ENCODE measurements at places on chromosomes 16 and 17. TPM values are rescaled to one million over a fixed set of nuclear protein-coding genes. Genes with fewer than 3 reads are reported as not detected.

DNA sequence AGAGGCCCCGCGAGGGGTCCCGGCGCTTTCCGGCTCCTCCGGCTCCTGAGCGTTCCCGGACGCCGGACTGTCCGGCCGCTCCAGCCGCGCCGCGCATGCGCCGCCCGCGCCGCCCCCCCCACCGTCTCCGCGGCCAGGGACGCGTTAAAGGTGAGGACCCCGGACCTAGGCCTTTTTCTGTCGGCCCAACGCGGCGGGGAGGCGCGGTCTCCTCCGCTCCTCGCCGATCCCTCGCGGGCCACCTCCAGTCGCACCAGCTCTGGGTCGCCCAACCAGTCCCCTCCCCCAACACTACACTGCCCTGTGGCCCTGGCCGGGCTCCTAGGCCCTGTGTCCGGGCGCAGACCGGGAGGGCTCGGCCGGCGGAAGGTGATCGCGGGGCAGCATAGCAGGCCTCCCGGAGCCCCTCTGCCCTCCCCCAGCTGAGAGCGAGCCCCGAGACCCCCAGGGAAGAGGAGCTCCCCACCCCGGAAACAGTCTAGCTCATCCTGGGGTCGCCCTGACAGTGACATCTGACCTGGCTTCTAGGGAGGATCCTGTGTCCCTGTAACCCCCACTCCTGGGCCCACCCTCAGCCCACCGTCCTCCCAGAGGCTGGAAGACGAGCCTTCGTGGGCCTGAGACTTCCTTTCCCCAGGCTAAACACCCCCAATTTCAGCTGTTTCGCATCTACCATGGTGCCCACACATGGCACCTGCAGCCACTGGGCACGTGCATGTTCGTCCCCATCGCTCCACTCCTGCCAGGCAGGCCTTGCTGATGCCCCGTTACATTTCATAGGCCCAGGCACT is 14.7 kb upstream of the BCAR1 start:
- DNase-seq, result peak; percentile 72

GRCh38 chr16:28936784-28937155 is 5.0 kb downstream of the CD19 start:
- no peak for DNase-seq

- DNase-seq, result no peak
Observed at GRCh38 chr17:21077281-21077680, 34.5 kb upstream of the USP22 start.

GRCh38 chr17:61351745-61352407 is 47.8 kb upstream of the TBX2 start:
- DNase-seq, result peak; percentile 33

DNA sequence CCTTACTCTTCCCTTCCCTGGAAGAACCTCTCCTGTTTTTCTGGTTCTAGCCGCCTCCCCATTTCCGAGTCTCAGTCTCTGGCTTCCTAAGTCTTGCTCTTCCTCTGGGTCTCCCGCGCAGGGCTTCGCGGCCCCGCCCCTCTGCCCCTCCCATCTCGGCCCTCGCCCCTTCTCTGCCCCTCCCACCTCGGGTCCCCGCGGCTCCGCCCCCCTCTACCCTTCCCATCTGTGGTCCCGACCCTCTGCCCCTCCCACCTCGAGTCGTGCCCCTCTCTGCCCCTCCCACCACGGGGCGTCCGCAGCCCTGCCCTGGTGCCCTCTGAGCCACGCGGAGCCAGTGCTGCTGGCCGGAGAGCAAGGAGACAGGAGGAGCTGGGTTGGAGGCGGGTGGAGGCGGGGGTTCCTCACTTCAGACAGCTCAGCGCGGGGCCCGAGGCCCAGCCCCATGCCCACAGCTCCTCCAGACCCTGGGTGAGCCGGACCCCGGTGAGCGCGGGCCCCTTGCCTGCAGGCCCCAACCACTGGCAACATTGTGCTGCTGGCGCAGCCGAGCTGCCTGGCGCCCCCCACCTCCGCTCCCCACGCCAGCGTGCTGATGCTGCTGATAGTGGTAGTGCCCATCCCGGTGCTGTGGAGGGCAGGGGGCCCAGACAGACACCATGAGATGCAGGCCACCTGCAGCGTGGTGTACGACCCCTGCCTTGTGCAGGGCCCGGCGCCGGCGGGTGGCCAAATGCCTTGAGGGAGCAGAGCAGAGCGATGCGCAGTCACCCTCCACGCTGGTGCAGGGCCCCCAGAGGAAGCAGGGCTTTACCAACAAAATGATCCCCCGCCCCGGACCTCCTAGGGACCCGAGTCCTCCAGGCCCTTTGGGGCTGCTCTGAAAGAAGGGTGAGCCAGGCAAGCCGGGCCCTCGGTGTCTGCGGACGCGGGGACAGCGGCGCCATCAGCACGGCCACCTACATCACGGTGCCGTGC is 2115.3 kb downstream of the TP53TG3F start:
- DNase-seq, result no peak

- DNase-seq, result no peak
Observed at GRCh38 chr16:50263940-50264929, 2.1 kb upstream of the ADCY7 start.

- no peak for DNase-seq
Observed at GRCh38 chr16:17306745-17307144, 164.0 kb downstream of the XYLT1 start.

GRCh38 chr16:10966129-10966528 is 21.8 kb downstream of the CLEC16A start:
- DNase-seq, result no peak

DNA sequence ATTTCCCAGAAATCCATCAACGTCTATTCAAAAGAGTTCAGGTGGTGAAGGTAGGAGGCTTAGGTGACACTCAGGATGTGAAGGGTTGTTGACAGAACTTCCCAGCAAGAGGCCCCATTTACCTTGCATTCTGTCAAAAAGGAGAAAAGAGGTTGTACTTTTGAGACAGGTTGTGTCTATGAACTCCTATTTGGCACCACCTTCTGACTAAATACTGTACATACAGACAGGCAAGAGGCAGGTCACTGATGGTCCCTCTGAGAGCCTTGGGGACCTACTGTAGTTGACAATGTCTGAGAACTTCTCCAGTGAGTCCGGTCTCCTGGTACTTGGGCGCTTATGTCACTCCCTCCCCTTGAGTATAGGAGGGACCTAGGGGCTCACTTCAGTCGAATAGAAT is 479.3 kb upstream of the ZFHX3 start:
- no peak for DNase-seq

DNA sequence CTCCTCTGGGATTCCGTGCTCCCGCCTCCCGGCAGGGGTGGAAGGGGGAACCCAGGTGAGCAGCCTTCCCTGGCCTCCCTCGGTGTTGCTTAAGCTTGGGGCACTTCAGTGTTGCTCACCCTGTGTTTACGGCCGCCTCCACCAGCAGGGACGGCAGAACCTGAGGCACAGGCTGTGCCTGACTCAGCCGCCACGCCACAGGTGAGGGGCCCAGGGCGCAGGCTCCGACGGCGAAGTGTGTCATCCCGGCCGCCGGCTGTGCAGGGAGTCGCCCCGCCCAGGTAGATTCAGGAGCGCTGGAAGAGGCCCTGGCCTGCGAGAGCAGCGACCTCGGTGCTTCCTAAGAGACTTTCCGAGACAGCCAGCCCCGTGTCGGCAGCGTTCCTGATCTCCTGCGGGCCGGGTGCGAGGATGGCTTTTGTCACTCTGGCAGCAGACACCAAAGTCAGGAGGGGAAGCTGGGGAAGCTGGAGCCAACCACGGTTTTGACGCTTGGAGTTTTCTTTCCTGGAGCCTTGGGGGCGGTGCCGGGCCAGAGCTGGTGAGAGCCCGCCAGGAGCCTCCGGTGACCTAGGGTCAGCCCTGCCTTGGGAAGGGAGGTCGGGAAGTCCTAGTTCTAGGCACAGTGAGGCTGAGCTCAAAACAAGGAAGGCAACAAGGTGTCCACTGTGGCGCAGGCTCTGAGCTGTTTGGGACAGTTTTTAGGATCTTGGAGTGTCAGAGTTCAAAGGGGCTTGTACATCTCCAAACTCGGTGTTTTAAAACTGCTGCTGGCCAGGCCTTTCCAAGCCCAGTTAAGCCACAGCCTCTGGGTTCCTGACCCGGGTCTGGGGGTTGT is 2.1 kb downstream of the GSE1 start:
- no peak for DNase-seq

DNA sequence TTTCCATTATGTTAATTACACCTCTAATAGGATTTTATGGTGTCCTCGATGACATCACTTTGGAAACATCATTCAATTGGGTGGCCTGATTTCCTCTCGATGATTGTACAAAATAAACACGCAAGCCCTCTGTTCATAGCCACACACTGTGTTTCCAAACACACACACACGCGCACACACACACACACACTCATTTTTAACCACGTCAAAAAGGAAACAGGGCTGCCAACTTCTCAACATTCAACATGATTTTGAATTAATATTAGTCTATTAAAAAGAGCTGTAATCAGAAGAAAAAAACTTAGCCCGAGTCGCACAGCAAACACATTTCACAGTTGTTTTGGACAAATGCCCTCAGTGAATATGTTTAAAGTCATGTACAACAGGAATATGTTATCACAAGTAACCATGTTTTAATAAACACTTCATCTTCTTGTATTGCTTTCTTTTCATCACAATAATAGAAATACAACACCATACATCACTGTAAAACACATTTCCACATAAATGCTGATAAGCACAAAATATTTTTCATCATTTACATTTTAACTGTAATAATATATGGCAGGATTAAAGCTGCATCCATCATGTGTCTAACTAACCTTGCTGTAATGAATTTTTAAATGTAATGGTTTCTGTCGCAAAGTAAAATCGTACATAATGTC is 219.1 kb upstream of the IRX3 start:
- DNase-seq, result no peak

DNA sequence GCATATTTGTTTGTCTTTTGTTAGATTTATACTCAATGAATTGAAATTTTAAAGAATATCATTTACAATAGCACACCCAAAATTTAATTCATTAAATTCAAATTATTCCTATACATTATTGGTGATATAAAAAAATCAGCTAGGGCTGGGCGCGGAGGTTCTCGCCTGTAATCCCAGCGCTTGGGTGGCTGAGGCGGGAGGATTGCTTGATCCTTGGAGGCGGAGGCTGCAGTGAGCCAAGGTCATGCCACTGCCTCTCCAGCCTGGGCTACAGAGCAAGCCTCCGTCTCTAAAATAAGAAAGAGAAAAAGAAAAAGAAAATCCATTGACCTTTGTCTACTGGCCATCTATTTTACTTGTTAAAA is 4.5 kb upstream of the PRDM7 start:
- DNase-seq, result no peak

- no peak for DNase-seq
Observed at GRCh38 chr16:50842589-50842988, 100.7 kb downstream of the CYLD start.

GRCh38 chr16:47538472-47538871 is 77.3 kb downstream of the PHKB start:
- no peak for DNase-seq

DNA sequence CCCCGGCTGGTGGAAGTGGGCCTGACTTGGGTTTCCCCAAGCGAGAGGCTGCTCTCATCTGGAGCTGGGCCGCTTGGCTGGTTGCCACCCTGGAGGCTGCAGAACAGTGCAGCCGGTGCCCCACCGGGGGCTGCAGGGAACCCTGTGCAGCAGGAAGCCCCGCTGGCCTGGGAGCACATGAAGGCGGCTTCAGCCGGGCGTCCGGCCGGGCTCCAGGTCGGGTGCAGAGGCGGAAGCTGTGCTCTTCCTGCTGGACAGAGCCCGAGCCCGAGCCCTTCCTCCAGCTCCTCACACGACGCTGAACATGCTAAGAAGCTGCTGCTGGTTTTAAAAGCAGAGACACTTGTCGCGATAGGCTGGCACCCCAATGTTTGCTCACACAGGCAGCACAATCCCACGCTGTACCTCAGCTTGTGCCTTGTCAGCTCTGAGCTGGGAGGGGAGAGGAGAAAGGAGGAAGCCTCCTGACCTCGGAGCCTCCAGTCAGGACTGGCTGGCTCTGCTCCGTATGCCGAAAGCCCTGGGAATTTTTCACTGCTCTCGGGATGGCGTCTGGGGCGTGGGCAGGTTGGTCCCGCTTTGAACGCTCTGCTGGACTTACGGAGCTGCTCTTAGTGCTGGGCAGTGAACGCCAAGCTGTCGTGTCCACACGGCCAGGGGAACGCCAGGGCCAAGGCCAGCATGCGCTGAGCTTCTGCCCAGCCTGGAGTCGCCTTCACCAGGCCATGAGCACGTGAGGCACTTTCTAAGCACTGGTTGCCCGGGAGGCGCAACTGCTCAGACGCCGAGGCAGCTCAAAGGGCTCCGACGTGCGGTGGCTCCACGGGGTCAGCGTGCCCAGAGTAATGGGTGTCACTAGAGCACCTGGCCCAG is 8.8 kb downstream of the CDK5R1 start:
- peak; percentile 48 for DNase-seq

DNA sequence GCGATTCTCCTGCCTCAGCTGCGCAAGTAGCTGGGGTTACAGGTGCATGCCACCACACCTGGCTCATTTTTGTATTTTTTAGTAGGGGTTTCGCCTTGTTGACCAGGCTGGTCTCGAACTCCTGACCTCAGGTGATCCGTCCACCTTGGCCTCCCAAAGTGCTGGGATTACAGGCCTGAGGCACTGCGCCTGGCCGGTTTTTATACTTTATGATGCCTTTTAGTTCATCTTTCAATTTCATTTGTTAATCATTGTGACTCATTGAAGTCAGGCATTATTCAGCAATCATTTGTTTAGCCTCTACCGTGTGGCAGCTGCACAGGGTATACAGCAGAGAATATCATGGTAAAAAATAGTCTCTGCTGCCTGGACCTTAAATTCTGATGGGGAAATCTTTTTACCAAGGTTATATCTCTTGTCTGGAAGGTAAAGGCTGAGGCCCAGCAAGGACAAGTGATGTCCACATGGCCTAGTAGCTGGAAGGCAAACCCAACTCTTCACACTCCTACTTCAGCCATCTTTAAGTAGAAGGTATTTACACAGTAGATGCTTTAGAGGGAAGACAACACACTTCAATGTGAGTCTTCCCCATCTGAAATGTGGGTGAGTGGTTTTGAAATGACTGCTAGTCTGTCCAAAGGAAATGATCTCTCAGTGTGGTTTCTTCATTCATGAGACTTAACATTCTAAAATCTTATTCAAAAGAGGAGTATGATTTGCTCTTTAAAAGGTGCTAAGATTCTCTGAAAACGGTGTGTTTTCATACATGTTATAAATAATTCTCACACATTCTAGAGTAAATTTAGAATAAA is 2.4 kb downstream of the PRPSAP2 start:
- no peak for DNase-seq

DNA sequence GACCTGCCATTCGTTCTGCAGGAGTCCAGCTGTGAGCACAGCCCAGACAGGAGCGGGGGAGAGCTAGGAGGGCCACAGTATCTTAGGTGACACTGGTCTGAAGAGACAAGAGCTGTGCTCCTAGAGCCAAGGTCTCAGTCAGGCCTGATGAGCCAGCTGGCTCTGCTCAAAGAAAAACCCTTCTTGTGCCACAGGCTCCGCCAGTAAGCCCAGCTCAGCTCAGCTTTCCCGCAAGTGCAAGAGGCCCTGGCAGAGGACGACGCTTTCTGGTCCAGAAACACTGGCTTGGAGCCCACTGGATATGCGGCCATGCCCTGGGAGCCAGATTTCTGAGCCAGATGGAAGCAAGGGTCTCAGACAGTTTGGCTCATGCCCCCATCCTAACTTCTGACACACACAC is 23.9 kb downstream of the PEMT start:
- DNase-seq, result no peak

DRC3 gene
- 0.89 TPM for total RNA-seq

OTOP3 gene
- total RNA-seq, result not detected

SPATA22 gene
- 1.8 TPM for total RNA-seq

TLCD3B gene
- total RNA-seq, result 0.58 TPM

KRTAP9-2 gene
- not detected for total RNA-seq

CRYBA1 gene
- total RNA-seq, result not detected

PLLP gene
- total RNA-seq, result 0.30 TPM

CORO7 gene
- total RNA-seq, result 49.7 TPM

PPY gene
- not detected for total RNA-seq

Measured in SJCRH30 (cell line).